ENCODE measurements at places on chromosomes 3 and 15. TPM values are rescaled to one million over a fixed set of nuclear protein-coding genes. Genes with fewer than 3 reads are reported as not detected.

GRCh38 chr3:48405343-48405881, 24.5 kb downstream of the PLXNB1 start:
- no peak for DNase-seq

DNA sequence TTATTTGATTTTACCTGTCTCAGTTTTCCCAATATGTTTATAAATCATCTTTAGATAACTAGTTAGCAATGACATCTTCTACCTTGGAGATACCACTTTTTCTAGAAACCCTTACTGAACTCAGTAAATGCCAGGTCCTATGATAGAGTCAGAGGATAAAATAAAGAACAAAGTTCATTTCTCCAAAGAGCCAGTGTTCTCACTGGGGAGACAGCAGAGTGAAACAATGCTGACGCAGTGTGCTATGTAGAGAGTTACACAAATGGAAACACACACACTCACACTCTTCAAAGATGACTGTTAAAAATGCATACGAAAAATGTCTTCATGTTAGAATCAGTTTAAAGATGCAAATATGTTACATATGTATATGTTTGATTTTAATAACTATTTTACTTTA, 111.3 kb downstream of the PIK3R4 start:
- no peak for DNase-seq

DNA sequence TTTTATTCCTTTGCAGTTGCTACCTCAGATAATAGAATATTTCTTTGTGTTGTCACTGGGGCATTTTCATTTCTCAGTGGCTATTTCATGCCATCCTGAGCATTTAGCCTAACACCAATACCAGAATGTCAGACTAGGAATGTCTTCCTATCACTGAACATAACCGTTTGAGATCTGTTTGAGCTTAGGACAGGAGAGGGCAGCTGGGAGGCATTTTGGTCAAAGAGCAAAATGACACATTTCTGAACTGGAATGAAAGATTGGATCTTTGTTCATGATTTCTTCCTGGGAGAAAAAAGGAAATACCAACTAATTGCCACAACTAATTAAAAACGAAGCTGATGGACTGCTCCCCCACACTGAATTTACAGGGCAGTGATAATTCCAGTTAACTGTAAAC, 921.3 kb upstream of the NR2F2 start:
- no peak for DNase-seq

NOX5 gene
- total RNA-seq = not detected

GRCh38 chr3:127791221-127791913, 30.9 kb downstream of the MGLL start:
- peak; percentile 74 for DNase-seq

PLA2G4F gene
- 1.5 TPM for total RNA-seq
